ENCODE measurements at places on chromosomes 13 and 19. TPM values are rescaled to one million over a fixed set of nuclear protein-coding genes. Genes with fewer than 3 reads are reported as not detected.

The ZNF582 gene
- 10.1 TPM for total RNA-seq

GRCh38 chr19:48741129-48741999 is 954 bp upstream of the RASIP1 start:
- peak; percentile 50 for DNase-seq

DNA sequence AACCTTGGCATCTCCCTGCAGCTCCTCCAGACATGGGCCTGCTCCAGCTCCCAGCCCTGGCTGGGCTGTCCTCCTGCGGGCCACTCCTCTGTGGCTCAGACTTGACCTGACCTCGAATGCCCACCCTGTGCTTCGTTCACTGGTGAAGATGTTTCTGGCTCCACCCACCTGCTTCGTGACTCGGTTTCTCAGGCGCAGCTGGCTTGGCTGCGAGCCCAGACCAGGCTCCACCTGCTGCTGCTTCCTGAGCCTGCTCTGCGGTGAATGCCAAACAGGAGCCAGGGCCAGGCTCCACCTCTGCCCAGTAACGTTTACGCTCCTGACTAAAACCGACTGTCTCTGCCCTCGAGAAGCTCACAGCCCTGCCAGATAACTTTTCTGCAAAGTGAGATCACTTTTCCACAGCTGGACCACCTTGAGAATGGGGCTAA is 8.9 kb upstream of the RSPH6A start:
- no peak for DNase-seq

DNA sequence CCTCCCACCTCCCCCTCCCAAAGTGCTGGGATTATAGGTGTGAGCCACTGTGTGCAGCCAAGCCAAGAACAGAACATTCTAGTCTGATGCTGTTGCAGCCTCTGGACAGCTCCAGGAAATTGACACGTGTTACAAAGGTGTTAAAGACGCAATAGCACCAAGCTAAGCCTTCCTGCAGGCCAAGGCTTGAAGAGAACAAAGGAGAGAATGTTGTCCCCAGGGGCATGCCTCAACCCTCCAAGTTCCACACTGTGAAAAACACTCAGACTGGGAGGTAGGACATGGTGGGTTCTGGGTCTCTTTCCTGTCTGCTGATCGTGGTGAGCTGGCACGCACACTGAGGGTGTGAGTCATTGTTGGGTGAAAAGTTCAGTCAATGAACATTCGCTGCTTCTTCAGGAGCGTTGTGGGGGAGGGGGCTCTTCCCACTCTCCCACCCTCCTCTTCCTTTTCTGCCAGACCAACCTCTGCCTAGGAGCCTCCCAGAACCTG is 5.3 kb upstream of the PTPRS start:
- no peak for DNase-seq

- DNase-seq = no peak
Measured at GRCh38 chr19:50835103-50835784, 1.9 kb upstream of the KLK15 start.

- no peak for DNase-seq
Measured at GRCh38 chr13:67351909-67352308, 121.8 kb upstream of the PCDH9 start.

The ZNF562 gene
- total RNA-seq = 31.8 TPM

DNA sequence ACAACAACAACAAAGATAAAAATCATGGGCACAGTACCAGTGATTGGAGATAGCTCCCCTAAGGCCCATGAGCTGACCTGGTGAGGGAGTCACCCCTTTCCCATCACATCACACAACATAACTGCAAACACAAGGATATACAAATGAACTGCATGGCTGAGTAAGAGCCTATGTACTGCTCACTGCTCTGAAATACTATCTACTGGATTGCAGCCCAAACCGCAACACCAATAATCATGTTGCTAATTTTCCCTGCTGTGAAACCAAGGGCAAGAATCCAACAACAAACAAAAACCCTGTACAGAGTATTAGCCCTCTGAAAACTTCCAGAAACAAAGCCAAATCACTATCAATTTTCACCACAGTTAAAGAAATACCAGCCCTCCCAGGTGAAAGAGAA is 1893.2 kb downstream of the PCDH9 start:
- no peak for DNase-seq

The IZUMO2 gene
- total RNA-seq = not detected

The SYCN gene
- not detected for total RNA-seq

DNA sequence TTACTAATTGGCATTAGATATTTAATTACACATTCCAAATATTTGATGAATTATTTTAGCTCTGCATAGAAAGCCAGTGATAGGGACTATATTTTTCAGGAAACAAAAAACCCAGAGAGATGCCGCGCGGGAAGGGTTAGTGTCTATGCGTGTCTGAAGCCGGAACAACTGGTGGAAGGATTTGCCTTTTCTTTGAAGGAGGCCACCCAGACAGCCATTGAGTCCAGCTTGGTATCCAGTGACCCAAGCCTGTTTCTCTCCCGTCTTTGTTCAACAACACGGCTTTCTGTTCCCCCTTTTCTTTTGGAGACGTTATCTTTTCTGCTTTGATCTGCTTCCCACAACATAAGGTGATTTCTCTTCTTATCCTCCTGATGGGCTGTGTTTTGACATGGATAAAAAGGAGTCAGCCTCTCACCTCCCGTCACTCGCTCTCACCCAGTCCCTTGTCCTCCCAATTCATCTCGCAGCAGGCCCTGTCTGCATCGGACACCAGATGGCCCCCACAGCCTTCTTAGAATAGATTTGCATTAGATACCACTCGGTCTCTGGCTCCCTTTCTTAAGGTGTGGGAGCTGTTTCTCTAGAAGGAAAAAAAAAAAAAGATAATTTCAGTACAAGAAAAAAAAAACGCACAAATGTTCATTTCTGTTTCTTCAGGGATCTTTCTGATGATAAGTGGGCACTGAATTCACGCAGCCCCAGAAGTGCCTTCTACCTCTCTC is 361.8 kb downstream of the ZNF536 start:
- no peak for DNase-seq

All from B cell (primary cell).